ENCODE measurements at places on chromosomes 1 and 21.

DNA sequence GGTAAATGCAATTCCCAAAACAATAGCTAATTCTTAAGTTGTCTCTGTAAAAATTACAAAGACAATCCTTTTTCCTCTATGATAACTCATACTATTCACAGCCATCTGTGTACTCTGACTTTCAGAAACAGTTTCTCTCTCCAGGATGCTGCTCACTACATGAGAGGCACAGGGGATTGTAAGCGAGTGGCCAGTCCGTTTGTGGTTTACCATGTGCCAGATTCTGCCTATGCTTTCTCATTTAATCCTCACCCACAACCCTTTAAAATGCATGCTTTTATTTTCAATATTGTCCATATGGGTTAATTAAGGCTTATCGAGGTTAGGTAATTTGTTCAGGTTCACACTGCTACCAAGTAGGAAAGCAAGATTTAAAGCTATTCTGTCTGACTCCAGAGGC is 23.0 kb downstream of the RGS1 start:
- DNase-seq: no peak

GRCh38 chr1:47160716-47161115 is 23.5 kb downstream of the CYP4A22 start:
- no peak for DNase-seq

DNA sequence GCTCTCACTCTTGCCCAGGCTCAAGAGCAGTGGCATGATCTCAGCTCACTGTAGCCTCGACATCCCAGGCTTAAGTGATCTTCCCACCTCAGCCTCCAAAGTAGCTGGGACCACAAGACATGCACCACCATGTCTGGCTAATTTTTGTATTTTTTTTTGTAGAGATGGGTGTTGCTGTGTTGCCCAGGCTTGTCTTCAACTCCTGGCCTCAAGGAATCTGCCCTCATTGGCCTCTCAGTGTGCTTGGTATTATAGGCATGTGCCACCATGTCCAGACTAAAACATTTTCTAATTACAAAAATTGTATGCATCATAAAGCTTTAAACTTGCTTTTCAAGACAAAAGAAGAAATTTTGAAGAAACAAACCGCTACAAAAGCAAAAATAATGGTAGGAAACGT is 20.1 kb downstream of the CBR1 start:
- DNase-seq: no peak

- DNase-seq: no peak
Observed at GRCh38 chr1:163471779-163472650, 150.3 kb downstream of the NUF2 start.

- DNase-seq: peak; percentile 83
Observed at GRCh38 chr1:225911191-225912130, 12.6 kb downstream of the PYCR2 start.

DNA sequence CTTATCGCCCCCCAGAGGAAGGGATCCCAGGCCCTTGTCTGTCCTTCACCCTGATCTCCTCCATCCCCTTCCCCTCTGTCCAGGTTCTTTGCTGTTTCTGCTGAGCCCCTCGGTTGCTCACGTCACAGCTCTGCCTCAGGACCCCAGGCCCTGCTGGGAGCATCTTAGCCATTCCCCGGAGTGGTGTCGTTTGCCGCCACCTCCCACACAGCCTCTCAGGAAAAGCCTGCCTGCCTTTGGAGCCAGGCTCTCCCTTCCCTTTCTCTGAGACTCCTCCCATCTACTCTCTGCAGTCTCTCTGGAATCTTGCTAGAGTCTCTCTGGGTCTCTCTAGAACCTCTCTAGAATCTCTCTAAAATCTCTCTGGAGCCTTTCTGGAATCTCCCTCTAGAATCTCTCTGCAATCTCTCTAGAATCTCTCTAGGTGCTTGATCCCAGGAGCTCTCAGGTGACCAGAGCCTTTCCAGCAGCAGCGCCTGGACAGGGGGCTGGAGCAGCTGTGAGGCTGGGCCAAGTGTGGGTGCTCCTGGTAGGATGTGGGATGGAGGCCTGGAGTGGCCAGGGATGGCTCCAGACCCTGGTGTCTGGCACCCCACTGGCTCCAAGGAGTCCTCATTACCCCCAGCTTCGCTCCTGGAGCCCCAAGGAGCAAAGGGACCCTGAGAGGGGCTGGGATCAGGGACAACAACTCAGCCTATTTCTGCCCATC is 283.2 kb upstream of the VAMP3 start:
- DNase-seq: no peak

GRCh38 chr21:32886339-32886738 is 114.8 kb upstream of the PAXBP1 start:
- peak; percentile 46 for DNase-seq

DNA sequence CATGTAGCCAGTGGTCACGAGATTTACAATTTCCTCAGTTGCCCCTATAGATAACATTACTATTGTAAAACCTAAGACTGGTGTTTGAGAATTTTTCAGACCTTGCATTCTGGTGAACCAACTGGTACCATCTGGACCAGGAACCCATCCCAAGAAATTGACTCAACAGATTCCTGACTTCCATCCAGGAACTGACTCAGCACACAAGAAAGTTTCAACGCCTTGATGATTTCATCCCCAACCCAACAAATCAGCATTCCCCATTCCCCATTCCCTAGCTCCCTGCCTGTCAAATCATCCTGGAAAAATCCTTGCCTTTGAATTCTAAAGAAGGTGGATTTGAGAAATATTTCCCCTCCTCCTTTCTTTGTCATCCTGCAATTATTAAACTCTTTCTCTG is 529.8 kb upstream of the PRMT6 start:
- no peak for DNase-seq

DNA sequence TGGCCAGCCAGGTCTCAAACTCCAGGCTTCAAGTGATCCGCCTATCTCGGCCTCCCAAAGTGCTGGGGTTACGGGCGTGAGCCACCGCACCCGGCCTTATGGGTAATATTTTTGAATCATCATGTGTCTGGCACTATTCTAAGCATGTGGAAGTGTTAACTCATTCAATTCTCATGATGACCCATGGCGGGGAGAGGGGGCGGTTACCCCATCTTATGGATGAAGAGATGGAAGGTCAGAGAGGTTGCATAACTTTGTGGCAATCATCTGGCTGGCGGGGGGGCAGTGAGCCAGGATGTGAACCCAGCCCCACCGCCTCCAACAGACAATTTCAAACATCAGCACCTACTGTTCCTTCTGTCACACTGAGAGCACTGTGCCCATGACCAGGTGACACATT is 11.5 kb upstream of the TAS1R2 start:
- no peak for DNase-seq

DNA sequence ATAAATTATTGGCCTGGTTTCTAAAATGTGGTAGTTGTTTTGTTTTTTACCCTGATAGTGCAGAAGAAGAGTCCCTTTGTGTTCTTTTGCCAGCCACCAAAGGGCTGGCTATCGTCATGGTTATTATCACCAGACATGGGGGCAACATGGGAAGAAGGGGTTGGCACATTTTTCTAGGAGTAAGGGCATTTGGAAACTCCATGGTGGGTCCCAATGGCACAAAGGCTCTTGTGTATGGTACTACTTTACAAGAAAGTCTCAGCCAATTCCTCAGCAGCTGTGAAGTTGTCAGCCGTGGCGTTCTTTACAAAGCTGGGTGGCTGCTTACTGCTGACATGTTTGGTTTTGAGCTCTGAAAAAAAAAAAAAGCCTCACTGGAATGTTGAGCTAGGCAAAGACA is 330.4 kb upstream of the ESRRG start:
- DNase-seq: no peak

DNA sequence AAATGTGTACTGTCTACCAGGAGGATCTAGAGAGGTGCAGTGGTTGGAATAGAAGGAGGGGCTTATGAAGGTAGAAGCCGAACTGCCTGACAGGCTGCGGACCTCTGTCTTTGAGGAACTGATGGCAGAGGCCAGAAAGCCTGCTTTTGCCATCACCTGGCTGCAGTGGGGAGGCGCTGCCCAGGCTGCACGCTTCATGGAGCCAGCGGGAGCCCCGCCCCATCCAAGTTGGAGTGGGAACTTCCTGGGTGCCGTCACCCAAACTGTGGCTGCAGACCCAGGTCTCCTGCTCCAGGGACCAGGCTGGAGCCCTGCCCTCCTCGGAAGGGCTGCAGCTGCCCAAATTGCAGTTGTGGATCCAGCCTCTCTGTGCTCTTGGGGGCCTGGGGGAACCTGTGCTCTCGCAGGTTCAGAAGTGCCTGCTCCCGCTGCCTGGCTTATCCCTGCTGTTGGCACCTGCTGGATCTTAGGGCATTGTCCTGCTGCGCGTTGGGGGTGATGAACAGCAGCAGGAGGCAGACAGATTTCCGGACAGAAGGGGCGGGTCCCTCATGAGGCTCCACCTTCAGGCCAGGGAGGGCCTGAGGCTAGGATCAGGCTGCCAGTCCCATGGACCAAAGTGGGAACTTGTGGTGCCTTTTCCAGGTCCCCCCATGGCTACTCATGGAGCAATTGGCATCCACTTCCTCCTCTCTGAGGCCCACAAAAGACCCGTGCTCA is 118.0 kb upstream of the PLPPR4 start:
- no peak for DNase-seq

DNA sequence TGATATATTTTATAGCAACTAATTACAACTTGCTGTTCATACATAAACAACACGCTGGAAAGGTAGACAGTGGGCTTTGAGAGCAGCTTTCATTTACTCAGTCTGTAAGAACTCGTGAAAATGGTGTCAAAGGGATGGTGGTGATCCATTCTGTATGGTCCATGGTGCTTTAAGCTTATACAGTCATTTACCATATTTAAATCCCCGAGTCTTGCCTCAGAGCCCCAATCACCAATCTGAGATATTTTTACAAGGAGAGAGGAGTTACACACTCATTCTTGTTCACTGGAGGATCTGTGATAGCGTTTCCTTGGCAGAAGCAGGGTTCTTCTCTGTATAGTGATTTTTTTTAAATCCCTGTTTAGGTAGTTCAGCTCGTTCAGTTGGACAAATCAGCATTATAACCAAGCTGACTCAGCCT is 694.6 kb downstream of the USP25 start:
- no peak for DNase-seq

- no peak for DNase-seq
Observed at GRCh38 chr21:26457817-26458216, 115.3 kb downstream of the CYYR1 start.

DNA sequence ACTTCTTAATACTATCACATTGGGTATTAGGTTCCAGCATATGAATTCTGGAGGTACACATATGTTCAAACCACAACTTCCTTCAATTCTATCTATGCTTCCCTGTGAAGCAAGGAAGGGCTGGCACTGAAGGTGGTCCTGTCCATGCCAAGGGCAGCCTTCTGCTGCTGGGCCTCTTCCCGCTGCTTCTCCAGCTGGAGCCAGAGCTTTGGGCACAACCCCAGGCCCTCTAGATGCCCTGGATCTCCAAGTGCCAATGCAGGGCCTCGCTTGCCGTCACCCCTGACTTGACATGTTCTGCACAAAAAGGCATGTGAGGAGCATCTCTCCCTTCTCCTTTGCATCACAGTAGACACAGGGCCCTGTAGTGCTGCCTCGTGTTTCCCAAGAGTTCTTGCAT is 62.6 kb downstream of the STYXL2 start:
- no peak for DNase-seq
